Sigmoid colon (tissue), 7 donors: ENCODE measurements at places on chromosomes 2 and 18. TPM values are rescaled to one million over a fixed set of nuclear protein-coding genes. Genes with fewer than 3 reads are reported as not detected.

Gene GRB14
- 16.6 TPM for total RNA-seq

- DNase-seq: peak; percentile 61
These were observed 405.0 kb downstream of the XIRP2 start for GRCh38 chr2:167293172-167293781.

GRCh38 chr2:4883375-4883774 is 808.8 kb upstream of the SOX11 start:
- no peak for DNase-seq

- no peak for DNase-seq
These were observed 909.2 kb upstream of the FANCL start for GRCh38 chr2:59150217-59150849.

- peak; percentile 81 for DNase-seq
These were observed 256.4 kb downstream of the SP3 start for GRCh38 chr2:173708806-173709205.

- no peak for DNase-seq
These were observed 57.3 kb downstream of the NEDD4L start for GRCh38 chr18:58101291-58101794.
